ENCODE measurements at places on chromosomes 4 and X. TPM values are rescaled to one million over a fixed set of nuclear protein-coding genes. Genes with fewer than 3 reads are reported as not detected.

Gene NSD2
- 88.2 TPM for total RNA-seq

Gene NPY2R
- total RNA-seq: not detected

Gene SYAP1
- total RNA-seq: 37.9 TPM

Gene SLC2A9
- 2.7 TPM for total RNA-seq

Gene UCP1
- not detected for total RNA-seq

Gene NIPAL1
- 2.7 TPM for total RNA-seq

Gene CFI
- total RNA-seq: 1.2 TPM

Gene CACNA1F
- not detected for total RNA-seq

Gene SLC25A31
- not detected for total RNA-seq

Gene L1CAM
- 0.59 TPM for total RNA-seq

Gene AP1AR
- 23.2 TPM for total RNA-seq

Gene TMEM255A
- total RNA-seq: under 0.01 TPM

Gene ZNF141
- 9.5 TPM for total RNA-seq

Gene ABLIM2
- 0.09 TPM for total RNA-seq

Gene CYP4V2
- 16.3 TPM for total RNA-seq

Gene ENPEP
- 0.30 TPM for total RNA-seq

Gene GATA1
- not detected for total RNA-seq

Gene OPRPN
- total RNA-seq: not detected

Gene ZNF711
- 6.1 TPM for total RNA-seq

Gene ADGRG4
- not detected for total RNA-seq

Gene SPACA5B
- total RNA-seq: not detected

Gene NUP62CL
- not detected for total RNA-seq

Gene GLRB
- 15.0 TPM for total RNA-seq

Gene ZBTB49
- 4.9 TPM for total RNA-seq

Gene CNGA2
- total RNA-seq: not detected

Gene MAGEA12
- not detected for total RNA-seq

Gene GYPE
- total RNA-seq: 0.37 TPM

Gene CDX4
- total RNA-seq: not detected

Gene TRIM2
- 54.0 TPM for total RNA-seq

Gene FAM53A
- total RNA-seq: 1.4 TPM

Gene DCAF12L1
- total RNA-seq: not detected

Gene RPGR
- total RNA-seq: 7.1 TPM

Gene ARX
- not detected for total RNA-seq

Gene PLP2
- total RNA-seq: 4.8 TPM

Gene FAM47B
- total RNA-seq: not detected

Gene EGF
- total RNA-seq: 11.3 TPM

Gene ADGRL3
- 0.32 TPM for total RNA-seq

Gene FRYL
- 72.7 TPM for total RNA-seq

Gene ODAM
- 0.42 TPM for total RNA-seq

Gene KIT
- total RNA-seq: 1.5 TPM
